Activated T-helper 9 cell treated with anti-CD3 and anti-CD28 coated beads, Interleukin-2, amount 50 U/mL, for 16 hours (primary cell): ENCODE measurements at places on chromosomes 2 and 18.

DNA sequence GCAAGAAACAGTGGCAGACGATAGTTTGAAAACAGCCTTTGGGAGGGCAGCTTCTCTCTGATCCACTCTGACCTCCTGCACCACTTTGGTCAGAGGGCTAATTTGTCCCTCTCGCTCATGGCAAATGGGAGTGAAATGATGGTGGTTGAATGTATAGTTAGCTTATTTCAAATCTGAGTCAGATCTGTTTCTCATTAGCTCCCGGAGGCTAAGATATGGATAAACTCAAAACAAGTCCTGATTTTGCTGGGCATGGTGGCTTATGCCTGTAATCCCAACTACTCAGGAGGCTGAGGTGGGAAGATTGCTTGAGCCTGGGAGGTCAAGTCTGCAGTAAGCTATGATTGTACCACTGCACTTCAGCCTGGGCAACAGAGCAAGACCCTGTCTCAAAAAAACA, 145.0 kb downstream of the ALK start:
- no peak for DNase-seq

GRCh38 chr2:229947544-229947943, 25.2 kb downstream of the FBXO36 start:
- DNase-seq: no peak

- no peak for DNase-seq
Measured at GRCh38 chr2:189527812-189528592, 52.6 kb downstream of the SLC40A1 start.

DNA sequence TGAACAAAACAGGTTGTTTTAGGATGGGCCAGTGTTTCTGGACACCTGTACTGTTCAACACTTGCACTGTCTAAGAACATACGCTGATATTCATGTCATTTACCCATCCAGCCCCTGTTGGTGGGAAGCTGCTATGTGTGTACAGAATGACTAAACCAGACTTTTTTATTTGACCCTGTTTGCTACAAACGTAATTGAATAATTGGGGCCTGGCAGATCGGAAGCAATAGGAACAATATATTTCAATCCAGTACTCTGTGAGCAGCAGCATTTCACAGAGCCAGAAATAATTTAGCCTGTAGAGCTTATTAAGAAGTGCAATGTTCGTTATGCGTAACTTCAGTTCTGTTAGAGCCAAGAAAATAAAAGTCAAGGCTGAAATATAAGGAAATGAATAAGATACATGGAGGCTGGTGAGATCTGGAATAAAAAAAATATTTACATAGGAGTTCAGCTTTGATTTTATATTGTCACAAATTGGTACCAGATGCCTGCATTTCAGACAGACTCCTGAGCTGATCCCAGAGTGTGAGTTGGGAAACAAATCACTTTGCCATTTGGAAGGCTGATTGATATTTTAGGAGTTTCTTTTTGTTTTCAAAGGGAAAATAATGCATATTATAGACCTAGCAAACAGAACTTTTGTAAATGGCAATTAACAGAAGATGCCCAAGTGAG, 19.7 kb downstream of the CABLES1 start:
- no peak for DNase-seq

GRCh38 chr2:162646794-162647193, 191.8 kb downstream of the KCNH7 start:
- no peak for DNase-seq

- DNase-seq: no peak
Measured at GRCh38 chr2:14454202-14454601, 178.3 kb upstream of the LRATD1 start.

DNA sequence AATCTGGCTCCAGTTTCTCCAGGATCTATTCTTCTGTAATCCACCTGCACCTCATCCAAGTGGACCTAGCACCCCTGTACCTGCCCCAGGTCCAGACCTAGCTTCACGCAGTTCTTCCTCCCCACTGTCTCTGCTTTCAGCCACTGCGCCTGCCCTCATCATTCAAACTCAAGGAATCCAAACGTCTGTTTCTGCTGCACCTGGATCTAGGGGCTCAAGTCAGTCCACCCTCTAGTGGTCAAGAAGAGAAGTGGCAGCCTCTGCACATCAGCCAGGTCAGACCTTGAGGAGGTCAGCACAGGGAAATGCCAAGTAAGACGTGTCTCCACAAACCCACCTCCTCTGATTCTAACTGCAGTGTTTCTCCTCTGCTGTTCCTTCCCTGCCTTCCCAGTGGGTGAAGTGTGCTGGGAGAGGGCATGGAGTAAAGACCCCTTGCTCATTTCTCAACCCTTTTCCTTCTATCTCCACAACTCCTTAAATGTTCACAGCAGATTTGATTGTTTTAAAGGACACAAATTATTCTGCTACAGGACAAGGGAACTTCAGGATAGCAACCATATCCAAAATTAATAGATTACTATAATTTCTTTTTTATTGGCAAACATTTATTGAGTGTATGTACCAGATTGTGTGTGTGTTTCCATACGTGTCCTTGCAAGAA, 8.6 kb upstream of the RNF152 start:
- DNase-seq: no peak

GRCh38 chr2:118114863-118115262, 26.6 kb downstream of the INSIG2 start:
- no peak for DNase-seq

- DNase-seq: peak; percentile 57
Measured at GRCh38 chr2:106095478-106096298, 98.4 kb downstream of the UXS1 start.

GRCh38 chr2:41937464-41937906, 110.3 kb upstream of the PKDCC start:
- DNase-seq: no peak

DNA sequence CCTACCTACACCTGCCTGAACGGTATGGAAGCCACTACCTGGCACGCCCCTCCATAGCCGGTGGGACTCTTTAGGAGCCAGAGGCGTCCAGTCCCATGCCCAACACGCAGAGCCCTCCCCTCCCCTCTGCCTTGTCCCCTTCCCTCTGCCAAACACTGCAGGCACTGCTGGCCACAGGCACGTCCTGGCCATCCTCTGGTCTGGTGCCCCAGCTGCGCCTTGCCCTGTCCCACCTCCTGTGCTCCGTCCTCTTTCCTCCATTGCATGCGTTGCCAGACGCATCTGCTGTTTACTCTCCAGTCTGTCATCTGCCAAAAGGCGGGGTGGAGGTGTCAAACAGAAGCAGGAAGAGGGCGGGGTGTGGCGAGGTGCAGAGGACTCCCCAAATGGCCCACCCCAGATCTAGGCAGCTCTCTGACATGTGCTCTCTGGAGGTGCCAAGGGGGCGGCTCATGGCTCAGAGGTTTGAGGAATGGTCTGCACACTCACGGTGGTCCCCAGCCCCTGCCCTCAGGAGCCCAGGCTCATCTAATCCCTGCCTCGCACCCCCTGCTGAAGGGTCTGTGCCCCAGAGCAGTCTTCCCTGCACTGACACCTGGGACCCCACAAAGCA, 45.1 kb downstream of the HS6ST1 start:
- no peak for DNase-seq

DNA sequence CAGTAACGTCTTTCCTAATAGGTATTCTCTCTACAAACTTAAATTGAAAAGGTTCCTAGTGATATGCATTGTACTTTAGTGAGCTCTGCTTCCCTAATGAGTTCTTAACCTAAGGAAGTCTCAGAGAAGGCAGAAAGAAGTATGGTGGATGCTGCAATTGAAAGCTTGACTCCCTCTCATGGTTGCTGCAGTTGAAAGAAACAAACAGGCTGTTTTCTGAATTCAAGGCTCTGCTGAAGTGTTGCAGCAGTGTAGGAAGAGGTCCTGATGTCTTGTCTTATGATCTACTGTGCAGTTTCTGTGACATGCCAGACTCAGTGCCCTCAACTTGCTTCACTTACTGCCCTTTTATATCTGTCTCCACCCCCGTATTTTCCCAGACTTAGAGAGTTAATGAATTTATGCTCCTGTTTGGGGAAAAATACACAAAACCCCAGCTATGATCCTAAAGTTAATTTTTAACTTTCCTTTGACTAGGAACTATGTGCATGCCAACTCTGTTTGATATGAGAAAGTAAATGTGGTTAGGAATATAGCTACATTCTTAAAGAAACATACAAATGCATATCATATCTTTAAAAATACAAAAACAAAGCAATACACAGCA, 655.3 kb upstream of the FAM98A start:
- DNase-seq: no peak

- DNase-seq: no peak
Measured at GRCh38 chr2:66523990-66524389, 89.1 kb downstream of the MEIS1 start.

GRCh38 chr2:201260302-201260800, at the start of gene CASP8:
CASP8 (plus strand) TSS chr2:201260536; CDS start chr2:201266487, 5,951 bp downstream.
- peak; percentile 43 for DNase-seq

DNA sequence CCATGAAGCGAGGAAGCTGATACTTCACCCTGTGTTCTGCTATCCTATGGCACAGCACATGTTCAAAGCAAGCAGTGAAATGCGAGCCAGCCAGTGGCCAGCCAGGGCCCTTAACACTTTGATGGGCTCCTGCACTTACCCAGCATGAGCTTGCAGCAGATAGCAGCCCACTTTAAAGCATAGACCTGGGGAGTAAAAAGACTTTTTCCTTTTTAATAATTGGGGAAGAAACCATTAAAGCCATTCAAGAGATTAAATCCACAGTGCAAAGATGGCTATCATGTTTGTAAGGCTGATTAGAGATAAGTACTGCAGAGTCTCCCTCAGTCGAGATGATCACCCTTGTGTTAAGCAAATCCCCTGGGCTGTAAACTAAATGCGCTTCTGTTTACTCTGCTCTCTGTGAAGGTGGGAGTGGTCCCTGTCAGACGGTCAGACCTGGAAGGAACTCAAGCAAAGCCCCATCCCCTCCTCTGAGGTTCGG, 15.7 kb downstream of the CCBE1 start:
- DNase-seq: no peak

DNA sequence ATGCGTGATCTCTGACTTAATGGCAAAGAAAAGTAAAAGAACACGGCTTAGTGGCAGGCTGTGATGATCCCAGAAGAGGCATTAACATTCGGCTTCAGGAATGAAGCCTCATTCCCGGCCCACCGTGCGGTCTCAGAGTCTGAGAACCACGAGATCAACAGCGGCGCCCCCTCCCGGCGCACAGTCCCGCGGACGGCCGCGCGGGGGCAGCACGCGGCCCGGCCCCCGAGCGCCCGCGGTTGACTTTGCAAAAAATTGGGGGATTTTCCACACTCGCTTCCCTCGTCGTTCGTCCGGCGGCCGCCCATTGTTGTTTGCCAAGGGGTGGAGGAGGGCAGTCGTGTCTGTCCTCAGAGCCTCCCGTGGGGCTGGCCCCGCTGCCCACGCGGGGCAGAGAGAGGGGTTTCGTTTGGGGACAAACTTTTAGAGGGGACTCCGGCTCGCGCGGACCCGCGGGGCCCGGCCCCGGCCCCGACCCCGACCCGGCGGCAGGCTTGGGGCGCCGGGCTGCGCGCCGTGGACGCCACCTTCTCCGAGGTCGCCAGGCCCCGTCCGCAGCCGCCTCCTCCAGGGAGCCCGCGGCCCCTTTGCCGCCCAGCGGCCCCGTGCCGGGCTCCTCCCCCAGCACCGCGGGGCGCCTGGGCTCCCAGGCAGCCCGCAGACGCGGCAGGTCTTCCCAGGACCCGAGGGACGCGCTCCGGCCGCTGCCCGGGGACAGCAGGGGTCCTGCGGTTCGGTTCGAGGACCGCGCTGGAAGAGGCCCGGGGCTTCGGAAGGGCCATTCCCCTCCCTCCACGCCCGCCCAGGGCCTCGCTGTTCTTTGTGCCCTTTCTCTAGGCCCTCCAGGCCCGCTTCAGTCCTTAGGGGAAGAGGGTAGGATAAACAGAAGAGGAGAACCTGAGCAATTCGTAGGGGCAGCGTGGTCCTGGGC, 3.4 kb upstream of the HS6ST1 start:
- DNase-seq: peak; percentile 74

- DNase-seq: no peak
Measured at GRCh38 chr2:33500177-33500576, 23.7 kb downstream of the RASGRP3 start.

DNA sequence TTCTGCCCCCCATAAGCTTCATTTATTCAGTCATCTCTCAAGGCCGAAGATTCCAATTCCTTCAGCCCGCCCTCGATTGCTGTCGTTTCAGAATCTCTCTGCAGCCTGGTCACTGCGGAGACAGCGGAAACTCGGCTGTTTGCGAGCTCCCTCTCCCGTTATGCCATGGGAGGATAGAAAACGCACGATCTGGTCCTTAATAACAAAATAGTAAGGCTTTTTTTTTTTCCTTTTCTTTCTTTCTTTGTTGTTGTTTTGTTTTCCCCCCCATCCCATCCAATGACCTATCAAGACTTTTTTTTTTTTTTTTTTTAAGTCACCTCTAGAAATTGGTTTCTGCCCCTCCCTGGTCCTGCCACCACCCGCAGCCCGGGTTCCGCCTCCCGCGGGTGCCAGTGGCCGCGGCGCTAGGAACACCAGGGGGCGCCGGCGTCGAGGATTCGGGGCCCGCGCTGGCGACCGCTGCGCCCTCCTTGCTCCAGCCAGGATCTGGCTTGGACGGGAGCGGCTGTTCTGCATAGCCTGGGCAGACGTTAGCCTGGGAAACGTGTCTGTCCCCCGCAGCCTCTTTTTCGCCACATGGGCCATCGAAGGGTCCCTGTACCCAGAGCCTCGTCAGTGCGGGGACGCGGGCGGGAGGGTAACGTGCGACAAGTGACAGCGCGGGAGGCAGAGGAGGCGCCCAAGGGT, 10.1 kb downstream of the CPLX4 start:
- peak; percentile 54 for DNase-seq

GRCh38 chr18:78376046-78376445, 603.6 kb upstream of the SALL3 start:
- DNase-seq: no peak

DNA sequence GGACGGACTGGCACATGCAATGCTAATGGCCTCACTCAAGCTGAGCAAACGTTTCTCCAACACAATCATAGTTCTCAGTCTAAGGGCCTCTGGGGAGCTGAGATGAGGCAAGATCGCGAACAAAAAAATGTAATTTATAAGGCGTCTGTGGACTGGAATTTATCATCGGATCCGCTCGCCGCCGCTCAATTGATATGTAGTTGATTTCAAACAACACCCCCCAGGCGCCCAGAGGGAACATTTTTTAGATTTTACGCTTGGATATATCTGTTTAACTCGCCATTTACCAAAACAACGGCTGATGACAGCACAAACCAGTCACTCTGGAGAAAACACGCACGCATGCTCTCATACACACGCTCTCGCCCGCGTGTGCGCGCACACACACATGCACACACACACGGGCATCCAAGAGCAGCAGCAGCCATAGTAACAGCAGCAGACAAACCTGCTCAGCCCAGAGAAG, 335.8 kb downstream of the SMAD2 start:
- DNase-seq: no peak

DNA sequence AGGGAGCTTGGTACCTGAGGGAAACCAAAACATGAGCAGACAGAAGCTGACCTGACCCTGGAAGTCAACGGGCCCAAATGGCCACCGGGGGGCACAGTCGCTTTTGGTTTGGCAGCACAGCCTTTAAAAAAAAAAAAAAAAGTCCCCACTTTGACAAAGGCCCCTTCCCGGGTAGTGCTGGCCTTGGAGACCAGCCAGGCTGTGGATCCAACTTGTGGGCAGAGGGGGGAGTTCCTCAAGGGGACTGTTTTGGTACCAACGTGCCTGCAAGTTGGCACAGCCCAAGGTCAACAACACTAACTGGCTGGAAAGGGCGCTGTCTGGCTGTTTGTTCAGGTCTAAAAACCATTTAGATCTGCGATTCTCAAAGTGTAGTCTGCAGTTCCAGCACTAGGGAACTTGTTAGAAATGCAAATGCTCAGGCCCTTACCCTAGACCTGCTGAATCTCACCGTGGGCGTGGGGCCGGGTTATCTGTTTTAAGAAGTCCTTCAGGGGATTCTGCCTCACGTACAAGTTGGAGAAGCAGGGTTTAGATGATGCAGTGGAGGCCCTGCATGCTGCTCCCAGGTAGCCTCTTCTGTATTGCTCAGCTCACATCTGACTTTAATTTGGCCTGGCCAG, 83.0 kb downstream of the LPIN1 start:
- DNase-seq: peak; percentile 43
